ENCODE measurements at places on chromosomes 5 and 9.

DNA sequence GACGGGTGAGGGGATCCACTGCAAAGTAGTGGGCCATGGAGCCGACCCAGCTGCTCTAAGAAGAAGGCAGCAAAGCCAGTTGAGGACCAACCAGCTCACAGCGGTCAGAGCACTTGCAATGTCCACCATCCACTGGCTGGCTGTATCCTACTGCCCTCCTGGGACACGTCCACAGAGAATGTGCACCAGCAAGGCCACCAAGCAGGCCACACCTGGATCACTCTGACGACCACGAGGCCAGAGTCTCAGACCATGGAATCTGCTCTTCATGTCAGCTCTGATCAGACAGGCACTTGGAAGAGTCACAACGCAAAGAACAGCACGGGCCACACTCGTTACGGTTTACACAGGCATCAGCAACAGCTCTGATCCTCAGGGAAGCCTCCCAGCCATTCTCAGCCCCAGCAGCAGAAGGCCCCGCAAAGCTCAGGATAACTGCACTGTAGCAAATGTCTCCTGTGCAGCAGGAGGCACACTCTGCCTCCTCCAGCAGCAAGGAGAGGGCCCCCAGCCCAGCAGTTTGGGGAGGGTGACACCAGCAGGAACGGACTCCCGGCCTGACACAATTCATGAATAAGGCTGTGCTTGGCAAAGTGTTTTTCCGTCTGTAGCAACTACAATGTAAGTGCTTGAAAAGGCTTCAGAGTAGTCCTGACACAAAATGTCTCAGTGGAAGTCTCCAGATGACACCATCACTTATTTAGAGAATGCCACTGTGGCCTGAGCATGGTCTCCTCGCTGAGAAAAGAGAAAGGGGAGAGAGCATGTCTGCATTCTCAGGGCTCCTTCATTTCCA, 15.7 kb downstream of the SEMA4D start:
- no peak for DNase-seq

- DNase-seq = no peak
Observed at GRCh38 chr5:177325868-177326381, 14.2 kb upstream of the MXD3 start.

- no peak for DNase-seq
Observed at GRCh38 chr5:132770476-132771159, 6.4 kb downstream of the SEPTIN8 start.

DNA sequence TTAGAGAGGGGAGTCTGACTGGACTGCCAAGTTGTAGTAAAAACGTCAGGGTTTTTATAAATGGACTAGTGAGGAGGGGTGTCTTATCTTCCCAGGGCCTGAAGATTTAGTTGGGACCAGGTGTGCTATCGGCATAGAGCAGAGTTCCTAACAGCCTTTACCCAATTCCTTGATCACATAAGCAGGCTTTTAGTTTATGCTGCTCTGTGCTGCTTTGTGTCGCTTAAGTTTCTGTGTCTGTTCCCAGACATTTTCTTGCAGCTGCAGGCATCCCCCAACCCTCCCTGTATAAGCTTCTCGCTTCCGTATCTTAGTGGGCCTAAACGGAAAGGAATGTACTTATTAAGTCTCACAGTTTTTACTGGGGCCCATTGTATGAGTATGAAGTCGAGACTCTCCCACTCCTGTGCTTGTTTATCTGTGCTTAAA, 2.6 kb upstream of the SMC5 start:
- DNase-seq = no peak

DNA sequence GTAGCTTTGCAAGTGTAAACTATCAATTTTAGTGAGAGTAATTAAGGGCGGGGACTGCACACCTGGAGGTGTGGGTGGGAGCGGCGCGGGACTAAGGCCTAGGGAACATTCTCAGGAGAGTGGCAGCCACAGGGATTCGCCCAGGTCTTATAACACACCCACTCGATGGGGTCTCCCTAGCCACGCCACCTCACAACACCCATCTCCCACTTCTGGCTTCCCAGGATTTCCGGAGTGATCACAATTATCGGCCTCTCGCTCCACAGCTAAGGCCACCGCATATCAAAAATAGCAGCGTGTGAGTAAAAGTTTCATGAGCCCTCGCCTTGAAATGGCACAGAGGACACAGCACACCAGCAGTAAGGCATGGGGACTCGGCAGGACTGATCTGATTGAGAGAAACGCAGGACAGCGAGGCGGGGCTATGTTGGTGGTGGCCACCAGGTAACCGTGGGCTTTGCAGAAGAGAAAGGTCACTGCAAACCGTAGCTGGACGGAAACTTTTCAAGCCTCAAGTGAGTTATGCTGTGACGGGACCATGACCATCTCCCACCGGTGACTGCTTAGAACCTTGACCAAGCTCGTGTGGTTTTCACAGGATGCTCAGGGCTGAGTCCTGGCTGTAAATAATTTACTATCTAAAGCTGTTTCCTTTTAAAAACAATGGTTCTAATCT, 1.1 kb upstream of the LPAR1 start:
- DNase-seq = no peak

- DNase-seq = no peak
Observed at GRCh38 chr9:97987487-97987886, 4.3 kb downstream of the ANP32B start.

GRCh38 chr9:90665072-90665471, 22.4 kb upstream of the DIRAS2 start:
- DNase-seq = no peak

DNA sequence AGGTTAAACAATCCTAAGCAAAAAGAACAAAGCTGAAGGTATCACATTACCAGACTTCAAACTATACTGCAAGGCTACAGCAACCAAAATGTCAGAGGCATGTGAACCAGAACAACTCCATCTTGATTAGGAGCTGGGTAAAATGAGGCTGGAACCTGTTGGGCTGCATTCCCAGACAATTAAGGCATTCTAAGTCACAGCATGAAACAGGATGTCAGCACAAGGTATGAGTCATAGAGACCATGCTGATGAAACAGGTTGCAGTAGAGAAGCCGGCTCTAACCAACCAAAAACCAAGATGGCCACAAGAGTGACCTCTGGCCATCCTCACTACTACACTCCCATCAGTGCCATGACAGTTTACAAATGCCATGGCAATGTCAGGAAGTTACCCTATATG, 252.0 kb downstream of the RASEF start:
- no peak for DNase-seq

GRCh38 chr5:106392766-106393165, 1278.0 kb downstream of the EFNA5 start:
- no peak for DNase-seq

DNA sequence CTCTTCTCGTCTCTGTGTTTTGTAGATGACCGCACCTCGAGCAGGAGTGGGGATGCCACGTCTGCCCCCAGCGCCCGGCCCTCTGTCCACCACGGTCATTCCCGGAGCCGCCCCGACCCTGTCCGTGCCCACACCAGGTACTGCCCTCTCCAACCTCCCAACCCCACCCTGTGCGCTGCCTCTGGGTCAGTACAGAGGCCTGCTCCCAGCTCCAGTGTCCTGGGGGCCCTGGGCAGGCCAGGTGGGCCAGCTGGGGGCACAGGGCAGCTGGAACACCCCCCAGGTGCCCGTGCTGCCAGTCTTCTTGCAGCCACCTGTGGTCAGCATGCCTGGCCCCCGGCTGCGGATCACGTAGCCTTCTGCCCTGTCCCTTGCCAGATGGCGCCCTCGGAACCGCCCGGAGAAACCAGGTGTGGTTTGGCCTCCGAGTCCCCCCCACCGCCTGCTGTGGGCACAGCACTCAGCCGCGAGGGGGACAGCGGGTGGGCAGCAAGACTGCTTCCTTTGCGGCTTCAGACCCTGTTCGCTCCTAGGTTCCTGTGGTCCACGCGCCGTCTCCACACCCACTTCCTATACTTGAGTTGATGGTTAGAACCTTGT, 133.7 kb downstream of the WNK2 start:
- DNase-seq = no peak

DNA sequence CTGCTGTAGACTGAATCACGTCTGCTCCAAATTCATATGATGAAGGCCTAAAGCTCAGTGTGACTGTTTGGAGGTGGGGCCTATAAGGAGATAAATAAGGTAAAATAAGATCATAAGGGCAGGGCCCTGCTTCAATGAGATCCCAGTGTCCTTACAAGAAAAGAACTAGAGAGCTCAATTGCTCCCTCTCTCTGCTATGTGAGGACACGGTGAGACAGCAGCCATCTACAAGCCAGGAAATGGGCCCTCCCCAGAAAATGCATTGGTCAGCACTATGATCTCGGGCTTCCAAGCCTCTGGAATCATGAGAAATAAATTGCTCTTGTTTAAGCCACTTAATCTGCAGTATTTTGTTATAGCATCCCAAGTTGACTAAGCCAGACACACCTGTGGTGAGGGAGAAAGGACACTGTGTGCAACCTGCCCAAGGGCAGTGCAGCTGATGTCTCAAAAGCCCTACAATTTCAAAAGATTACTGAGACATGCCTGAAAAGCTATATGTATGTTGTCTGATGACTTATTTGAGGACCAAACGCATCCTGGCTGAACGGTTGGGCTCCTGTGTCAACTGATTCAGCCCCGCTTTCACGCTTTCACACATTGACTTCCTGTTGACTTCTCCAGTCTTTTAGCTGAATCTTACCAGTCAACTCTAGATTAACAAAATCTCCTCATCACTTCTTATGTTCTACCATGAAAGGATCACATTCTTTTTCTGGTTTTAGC, 13.2 kb downstream of the GZMK start:
- DNase-seq = no peak

GRCh38 chr5:130893006-130893405, 272.1 kb downstream of the HINT1 start:
- no peak for DNase-seq

DNA sequence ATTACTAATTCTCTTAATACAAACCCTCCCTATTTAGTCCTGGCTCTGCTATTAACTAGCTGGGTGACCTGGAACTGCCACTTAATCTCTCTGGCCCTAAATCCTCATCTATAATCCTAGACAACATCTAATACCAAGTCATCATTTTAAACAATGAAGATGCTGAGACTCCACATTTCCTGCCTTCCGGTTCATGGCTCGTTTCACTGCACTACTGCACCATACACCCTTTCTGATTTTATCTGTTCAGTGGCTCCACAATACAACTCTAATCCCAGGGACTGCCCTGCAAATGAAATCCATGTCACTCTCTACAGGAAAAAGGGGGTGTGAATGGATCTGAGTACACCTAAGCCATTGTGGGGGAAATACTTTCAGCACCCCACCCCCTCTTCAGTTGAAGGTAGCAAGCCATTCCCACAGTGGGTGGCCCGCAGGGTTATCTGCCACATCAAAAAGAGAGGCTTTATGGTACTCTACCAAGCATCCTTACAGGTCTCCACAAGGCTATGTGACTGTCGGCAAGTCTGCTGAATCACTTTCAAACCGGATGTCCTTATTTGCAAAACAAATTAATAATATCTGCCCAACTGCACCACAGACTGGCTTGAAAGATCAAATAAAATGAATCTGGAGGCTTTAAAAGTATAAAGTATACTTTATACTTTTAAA, 89.5 kb downstream of the EPB41L4A start:
- DNase-seq = peak; percentile 21

DNA sequence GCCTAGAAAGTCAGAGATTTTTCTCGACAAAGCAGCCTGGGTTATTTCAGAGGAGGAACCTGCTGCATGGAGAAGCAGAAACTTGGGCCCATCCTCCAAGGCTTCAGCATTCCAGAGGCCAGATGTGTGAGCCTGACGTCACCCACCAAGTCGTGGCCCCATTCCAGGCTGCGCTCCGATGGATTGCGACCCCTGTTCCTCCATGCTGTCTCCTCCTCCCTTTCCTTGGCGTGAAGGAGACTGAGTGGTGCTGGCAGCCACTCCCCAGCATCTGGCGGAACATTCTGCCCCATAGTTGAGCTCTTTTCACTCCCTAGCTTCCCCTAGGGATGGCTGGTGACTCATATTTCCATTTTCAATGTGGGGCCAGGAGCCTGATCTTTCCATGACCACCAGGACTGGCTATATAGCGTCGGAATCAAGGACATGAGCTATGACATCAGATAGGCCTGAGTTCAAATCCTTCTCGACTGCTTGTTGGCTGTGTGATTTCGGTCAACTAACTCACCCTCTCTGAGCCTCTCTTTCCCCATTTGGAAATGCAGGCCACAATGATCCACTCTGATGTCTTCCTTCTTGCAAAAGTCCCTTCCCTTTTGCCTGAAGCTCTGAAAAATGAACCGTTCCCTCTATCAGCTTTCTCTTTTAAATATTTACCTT, 24.5 kb upstream of the DUSP1 start:
- no peak for DNase-seq

DNA sequence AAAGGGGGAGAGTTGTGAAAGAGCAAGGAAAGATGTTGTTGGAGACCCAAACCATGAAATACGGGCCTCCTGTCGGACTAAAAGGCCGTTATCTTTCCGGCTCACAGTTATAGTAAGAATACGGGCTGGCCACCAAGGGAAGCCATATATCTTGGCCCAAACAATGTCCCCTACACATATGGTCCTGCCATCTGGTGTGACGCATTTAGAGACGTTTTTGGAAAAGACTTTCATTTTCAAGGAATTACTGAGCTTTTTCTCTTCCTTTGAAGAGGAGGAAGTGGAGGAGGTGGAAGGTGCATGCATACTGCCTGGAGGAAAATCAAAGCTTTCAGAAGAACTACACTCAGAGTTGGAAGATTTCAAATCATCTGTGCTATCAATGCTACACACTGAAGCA, 26.7 kb downstream of the PWWP2A start:
- no peak for DNase-seq

DNA sequence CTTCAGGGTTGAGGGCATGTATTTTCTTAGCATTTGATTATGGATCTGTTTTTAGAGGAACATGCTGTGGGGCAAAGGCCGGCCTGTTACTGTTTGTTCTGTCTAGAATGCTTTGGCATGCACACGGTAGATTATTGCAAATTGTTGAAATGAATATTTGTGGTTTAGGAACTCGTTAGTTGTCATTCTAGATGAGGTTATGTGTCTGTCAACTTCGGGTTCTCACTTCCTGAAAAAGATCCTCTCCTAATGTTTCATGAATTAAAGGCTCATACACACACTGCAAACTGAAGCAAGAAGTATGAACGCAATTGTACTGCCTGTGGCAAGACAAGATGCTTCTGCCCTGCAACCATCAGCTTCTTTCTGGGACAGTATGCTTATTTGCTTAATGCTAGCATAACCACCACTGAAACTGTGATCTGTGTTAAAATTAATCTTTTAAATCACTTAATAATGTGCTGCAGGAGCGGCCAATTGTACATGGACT, 99.6 kb downstream of the BASP1 start:
- DNase-seq = no peak

- DNase-seq = peak; percentile 12
Observed at GRCh38 chr9:78115073-78115472, 83.5 kb upstream of the GNAQ start.

- DNase-seq = no peak
Observed at GRCh38 chr9:76018761-76019160, 128.3 kb downstream of the PCSK5 start.

GRCh38 chr5:157324237-157324636, 58.3 kb downstream of the CYFIP2 start:
- DNase-seq = no peak

GRCh38 chr5:144774197-144774596, 603.5 kb downstream of the KCTD16 start:
- DNase-seq = no peak
